ENCODE measurements at places on chromosomes 12 and 14. TPM values are rescaled to one million over a fixed set of nuclear protein-coding genes. Genes with fewer than 3 reads are reported as not detected.

DNA sequence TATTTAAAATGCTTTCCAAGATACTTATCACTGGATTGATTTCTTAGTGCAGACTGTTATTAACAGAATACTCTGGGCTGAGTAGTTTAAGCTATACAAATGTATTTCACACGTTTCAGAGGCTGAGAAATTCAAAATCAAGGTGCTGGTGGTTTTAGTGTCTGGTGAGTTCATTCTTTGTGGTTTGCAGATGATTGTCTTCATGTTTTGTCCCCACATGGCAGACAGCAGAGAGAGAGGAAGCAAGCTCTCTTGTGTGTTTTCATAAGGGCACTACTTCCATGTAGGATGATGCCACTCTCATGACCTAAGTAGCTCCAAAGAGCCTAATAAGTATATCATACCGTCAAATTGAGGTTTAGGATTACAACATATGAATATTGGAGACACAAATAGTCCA, 1348.9 kb upstream of the FLRT2 start:
- no peak for DNase-seq

- DNase-seq = no peak
Observed at GRCh38 chr12:58615576-58615975, 304.7 kb downstream of the LRIG3 start.

- no peak for DNase-seq
Observed at GRCh38 chr14:79256380-79256779, 954.9 kb downstream of the DIO2 start.

GRCh38 chr12:95733141-95733825, 57.3 kb downstream of the NTN4 start:
- DNase-seq = peak; percentile 95

DNA sequence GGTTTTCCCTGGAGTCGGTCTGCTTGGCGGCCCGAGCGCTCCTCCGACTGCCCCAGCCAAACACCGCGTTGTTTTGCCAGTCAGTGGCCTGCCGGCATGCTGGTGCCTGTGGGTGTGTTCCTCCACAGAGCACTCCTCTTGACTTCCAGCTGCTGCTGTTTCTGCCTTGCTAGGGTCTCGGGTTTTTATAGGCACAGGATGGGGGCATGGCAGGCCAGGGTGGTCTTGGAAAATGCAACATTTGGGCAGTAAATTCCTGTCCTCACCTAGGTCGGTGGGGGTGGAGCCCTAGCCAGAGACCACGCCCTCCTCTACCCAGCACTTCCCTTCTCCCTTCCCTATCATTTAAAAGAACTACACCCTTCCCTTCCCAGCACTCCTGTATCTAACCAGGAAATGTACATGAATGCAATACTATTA, 34.7 kb upstream of the VASH1 start:
- no peak for DNase-seq

GRCh38 chr14:67360470-67361206, 510 bp downstream of the EIF2S1 start:
- DNase-seq = no peak

- DNase-seq = no peak
Observed at GRCh38 chr14:77309131-77309530, 11.6 kb downstream of the POMT2 start.

GRCh38 chr12:112126911-112127310, 1.6 kb downstream of the TRAFD1 start:
- peak; percentile 46 for DNase-seq

GRCh38 chr14:75081660-75082229, 12.3 kb downstream of the ZC2HC1C start:
- DNase-seq = no peak

The HOXC13 gene
- 31.2 TPM for total RNA-seq

The SLC24A4 gene
- total RNA-seq = not detected

The ZNF10 gene
- 3.7 TPM for total RNA-seq

Data from M059J (cell line).